ENCODE measurements at places on chromosomes 6 and 20.

DNA sequence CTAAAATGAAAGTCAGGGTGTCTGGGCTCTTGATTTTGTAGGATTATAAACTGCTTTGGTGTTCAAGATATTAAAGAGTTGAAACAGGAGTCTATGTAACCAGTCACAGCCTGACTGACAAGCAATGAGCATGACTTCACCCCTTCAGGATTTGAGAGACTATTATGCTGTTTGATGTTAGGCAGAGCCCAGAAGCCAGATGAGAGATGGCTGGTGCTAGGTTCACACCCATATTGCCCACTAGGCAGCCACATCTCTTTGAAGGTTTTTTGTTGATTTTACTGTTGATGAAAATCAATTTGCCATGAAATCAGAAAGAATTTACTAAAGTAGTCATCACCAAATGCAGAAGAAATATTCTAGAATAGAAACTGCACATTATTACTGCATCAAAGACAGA, 243.6 kb downstream of the KHDRBS2 start:
- DNase-seq = no peak

DNA sequence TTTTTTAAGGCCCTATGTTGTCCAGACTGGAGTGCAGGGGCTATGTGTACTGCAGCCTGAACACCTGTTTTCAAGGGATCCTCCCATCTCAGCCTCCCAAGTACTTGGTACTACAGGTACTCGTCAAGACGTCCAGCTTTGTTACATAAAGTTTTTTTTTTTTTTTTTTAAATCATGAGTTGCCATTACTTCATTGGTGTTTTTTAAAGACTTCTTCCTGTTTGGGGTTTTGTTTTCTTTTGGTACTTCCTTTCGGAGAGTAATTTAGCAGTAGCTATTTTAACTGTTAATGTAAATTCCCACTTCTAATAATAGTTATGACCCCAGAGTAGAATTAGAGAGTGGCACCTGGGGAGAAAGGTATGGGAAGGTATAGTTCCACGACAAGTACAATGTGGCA, 10.5 kb downstream of the ZNFX1 start:
- DNase-seq = no peak

DNA sequence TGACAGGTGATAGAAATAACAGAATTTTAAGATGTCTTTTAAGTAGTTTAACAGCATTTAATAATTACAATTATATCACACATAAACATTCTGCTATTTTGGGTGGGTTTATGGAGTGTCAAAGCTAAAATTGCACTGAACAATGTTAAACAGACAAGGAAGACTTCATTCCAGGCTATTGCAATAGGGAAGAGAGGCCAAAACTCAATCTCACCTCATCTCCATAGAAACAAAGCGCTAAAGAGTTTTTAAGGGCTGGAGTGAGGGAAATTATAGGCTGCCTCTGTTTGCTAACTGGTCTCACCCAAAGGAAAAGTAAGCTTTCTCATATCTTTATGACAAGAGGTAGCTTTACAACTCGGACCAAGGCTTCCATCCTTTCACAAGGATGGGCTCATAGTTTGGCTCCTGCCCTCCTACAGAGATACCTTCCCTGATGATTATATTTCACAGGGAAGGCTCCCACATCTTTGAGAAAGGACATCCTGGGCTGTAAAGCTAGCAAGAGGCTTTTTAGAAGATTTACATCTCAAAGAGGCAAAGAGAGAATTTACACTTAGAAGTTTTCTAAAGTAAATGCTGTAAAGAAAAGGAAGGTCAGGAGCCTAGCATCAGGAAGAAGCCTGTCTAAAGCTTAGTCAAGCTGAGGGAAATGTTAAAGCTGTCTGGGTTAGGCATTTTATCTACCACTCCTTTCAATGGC, 350.2 kb upstream of the IMPG1 start:
- no peak for DNase-seq

DNA sequence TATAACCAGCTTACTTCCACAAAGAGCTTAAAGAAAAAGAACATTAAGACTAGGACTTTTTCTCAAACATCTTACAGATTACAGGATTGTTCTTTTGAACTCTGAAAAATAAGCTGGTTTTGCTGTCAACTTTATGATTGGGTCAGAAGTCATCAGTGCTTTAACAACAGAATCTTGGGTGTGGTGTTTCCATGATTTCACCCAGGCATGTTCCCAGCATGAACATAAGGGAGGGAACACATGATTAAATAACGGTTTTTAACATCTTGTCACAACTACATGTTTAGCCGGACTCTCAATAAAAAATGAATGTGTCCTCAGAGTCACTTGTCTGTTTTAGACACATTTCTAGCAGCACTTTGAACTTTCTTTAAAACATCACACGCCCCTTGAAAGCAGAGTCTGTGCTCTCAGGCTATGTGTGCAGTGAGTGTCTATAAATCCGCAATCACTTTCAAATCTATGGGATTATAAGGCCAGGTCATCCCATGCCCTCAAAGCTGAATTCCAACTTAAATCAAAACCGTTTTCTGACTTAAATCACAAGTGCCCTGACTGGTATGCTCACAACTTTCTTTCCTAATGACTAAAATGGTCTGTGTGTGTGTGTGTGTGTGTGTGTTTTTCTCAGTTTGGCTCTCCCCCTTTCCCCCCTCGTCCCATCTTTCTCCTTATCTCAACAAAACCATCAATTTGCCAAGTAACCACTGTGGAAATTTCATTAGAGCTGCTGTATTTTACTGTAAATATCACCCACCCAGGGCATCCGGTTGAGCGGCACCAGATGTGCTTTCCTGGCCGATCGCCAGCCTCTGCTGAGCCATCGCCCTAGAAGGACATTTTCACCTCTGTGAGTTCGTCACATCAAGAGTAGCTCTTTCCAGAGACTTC, 216.8 kb upstream of the DTNBP1 start:
- DNase-seq = peak; percentile 73

DNA sequence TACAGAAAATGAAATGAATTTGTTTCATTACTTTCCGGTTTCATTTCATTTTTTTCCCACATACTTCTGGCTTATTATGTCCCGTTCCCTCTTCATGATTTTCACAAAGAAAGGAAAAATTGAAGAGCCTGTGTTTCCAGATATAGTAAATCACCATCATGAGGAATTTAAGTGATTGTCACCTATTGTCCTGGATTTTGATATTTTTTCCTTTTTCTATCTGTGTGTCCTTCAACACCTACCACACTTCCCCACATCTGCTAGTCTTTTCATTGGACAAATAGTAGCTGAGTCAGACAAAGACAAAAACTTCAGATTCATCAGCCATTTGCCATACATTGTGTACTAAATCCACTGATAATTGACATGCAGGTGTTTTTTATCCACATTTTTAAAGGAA, 258.2 kb upstream of the HSF2 start:
- no peak for DNase-seq

DNA sequence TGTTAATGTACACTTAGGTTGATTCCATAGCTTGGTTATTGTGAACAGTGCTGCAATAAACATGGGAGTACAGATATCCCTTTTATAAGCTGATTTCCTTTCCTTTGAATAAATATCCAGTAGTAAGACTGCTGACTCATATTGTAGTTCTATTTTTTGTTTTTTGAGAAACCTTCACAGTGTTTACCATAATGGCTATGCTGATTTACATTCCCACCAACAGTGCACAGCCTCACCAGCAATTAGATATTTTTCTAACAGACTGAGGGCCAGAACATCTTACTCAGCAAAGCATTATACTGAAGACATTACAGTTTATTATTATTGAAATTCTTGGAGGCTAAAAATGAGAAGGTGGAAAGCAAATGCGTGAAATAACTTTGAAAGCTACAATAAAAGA, 187.3 kb upstream of the HEY2 start:
- DNase-seq = no peak

GRCh38 chr6:32111424-32112066, 2.4 kb upstream of the TNXB start:
- DNase-seq = no peak

DNA sequence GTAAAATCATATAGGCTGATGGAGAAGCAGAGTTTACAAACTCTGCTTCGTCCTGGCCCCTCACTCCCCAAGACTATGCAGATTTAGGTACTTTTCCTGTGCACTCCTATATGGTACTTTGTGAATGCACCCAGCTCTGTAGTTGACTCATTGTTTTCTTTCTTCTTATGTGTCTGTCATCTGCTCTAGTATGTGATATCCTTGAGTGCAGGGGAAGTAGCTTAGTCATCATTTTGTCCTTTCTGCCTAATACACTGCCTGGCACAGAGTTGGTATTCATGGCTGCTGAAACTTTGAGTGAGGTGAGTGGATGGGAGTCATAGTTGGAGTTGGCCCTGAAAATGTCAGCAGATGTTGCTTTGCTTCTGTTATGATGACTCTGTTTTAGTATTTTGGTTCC, 222.6 kb downstream of the RNF144B start:
- DNase-seq = no peak
